ENCODE measurements at places on chromosomes 3 and 15. TPM values are rescaled to one million over a fixed set of nuclear protein-coding genes. Genes with fewer than 3 reads are reported as not detected.

DNA sequence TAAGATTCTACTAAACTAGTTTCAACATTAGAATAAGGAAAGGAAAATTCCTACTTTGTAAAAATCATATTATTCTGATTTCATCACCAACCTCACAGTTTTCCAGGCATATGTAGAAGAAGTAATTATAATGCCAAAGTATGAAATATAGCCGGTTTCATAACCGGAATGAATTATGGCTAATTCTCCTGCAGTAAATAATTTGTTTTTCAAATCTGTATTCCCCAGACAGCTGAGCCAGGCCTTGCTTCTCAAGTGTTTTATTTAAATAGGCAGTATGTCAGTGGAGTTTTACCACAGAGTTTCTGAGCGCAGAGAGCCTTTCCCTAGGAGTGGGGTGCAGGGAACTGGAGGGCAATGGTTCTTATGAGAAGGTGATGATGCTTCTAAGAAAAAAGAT, 8.7 kb upstream of the CPA3 start:
- H3K4me3 ChIP-seq, result no peak overlapping the region
- no peaks in the 10 kb centered on the region for H3K27me3 ChIP-seq
- no peaks in the 10 kb centered on the region for H3K36me3 ChIP-seq
- H3K4me1 ChIP-seq, result peaks cover 2% of the 10 kb centered on the region

PRKCI gene
- 33.2 TPM for total RNA-seq

GRCh38 chr3:141643391-141643790, 94.7 kb upstream of the RNF7 start:
- no peak overlapping the region for H3K27ac ChIP-seq
- DNase-seq, result no peak
- peaks cover 6% of the 10 kb centered on the region for H3K4me1 ChIP-seq
- H3K27me3 ChIP-seq, result no peaks in the 10 kb centered on the region

- peaks cover 2% of the 10 kb centered on the region for H3K4me1 ChIP-seq
- peak within 1 kb of the TSS; percentile 83 for H3K27ac ChIP-seq
- no peaks in the 10 kb centered on the region for H3K36me3 ChIP-seq
- DNase-seq, result peak; percentile 54
Measured at GRCh38 chr15:90902840-90903732, at the start of gene MAN2A2. Gene MAN2A2, plus strand, starts transcription at chr15:90903302. Its CDS starts 906 bp downstream, at chr15:90904208.

GRCh38 chr15:100818927-100819326, 60.7 kb upstream of the ALDH1A3 start:
- H3K27me3 ChIP-seq, result no peaks in the 10 kb centered on the region
- no peak for DNase-seq
- no peak overlapping the region for H3K4me3 ChIP-seq
- H3K4me1 ChIP-seq, result no peaks in the 10 kb centered on the region
- H3K36me3 ChIP-seq, result no peaks in the 10 kb centered on the region

GRCh38 chr3:72009851-72010443, 225.0 kb upstream of the PROK2 start:
- no peak overlapping the region for H3K4me3 ChIP-seq
- no peaks in the 10 kb centered on the region for H3K4me1 ChIP-seq
- no peaks in the 10 kb centered on the region for H3K27me3 ChIP-seq
- no peak overlapping the region for H3K27ac ChIP-seq
- no peak for DNase-seq

DNA sequence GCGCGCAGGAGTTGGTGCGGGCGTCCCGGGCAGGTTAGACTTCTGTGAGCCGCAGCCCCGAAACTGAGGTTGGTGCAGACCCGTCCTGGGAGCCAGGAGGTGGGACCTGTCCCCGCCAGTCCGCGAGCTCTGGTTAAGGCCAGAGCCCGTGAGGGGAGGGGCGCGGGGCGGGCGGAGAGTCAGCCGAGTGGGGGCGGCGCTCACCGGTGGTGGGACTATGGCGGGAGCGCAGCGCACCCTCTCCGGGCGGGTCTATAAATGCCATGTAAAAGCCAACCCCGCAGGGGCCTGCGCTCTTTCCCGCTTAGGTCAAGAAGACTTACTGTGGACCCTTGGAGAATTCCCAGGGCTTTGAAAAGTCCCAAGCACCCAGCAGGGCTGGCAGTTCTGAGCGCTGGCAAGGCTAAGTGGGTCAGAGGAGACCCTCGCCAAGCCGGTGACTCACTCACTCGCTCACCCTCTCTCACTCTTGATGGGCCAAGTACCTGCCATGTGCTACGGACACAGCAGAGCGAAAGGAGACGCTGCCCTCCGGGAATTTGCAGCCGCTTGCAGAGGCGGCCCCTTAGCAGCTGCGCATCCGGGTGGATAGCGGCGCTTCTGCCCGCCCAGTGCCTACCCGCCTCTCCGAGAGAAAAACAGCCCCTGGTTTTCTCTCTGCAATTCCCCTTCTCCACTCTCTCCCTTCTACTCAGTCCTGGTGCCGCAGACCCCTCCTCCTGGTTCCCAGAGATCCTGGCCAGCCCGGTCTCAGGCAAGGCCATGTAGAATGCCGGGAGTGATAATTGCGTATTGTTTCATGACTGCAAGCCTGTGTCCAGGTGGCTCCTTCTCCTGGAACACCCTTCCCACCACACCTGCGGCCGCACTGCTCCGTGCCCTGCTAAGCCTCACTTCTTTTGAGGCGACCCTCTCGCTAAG, at the start of gene ALDH1L1:
Gene ALDH1L1 (minus strand): TSS at position 110 of the 921 bp plus-strand sequence. CDS start 19,607 bp downstream, outside the sequence.
- peak within 1 kb of the TSS; percentile 64 for H3K4me3 ChIP-seq
- peaks cover 12% of the 10 kb centered on the region for H3K4me1 ChIP-seq
- DNase-seq, result peak; percentile 92
- peak within 1 kb of the TSS; percentile 84 for H3K27ac ChIP-seq

Measured in ovary (tissue), 10 donors.